GM20000 (cell line): ENCODE measurements at places on chromosomes 2 and 18.
A peak's percentile ranks its signal among the peaks of the same experiment; 100 is the strongest.

GRCh38 chr2:176490061-176490861, 221.0 kb downstream of the MTX2 start:
- no peak for DNase-seq

DNA sequence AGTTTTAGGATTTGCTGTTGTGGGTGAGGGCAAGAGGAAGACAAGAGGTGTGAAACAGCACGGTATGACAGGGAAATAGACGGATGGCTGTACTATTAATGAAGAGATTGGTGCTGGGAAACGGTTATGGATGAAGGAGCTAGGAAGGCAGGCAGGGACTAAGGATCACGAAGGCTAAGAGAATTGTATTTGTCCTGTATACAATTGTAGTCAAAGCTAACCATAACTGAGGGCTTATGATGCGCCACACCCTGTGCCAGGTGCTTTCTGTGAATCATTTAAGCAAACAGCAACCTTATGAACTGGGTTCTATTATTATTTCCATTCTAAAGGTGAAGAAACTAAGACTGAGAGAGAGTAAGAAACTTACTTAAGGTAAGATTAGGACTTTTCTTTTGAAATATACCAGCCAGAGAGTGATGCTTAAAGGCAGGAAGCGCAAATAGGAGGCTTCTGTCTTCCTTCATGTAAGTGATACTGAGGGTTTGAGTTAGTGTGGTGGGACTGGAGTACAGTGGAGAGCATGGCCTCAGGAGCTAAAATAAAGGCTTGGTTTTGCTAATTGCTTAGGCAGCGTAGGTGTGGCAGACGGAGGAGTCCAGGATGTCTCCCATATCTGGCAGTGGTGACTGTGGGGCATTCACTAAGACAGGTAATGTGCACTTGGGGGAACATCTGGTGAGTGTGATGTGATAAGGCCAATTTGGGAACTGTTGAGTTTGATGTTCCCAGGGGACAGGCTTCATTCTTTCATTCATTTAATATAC, 85.8 kb downstream of the PLEKHM3 start:
- no peak for DNase-seq

- DNase-seq, result no peak
Measured at GRCh38 chr2:163697846-163698637, 37.8 kb downstream of the FIGN start.

- DNase-seq, result no peak
Measured at GRCh38 chr2:128490881-128491691, 172.4 kb upstream of the HS6ST1 start.

GRCh38 chr18:61435064-61435652, 101.9 kb downstream of the CDH20 start:
- peak; percentile 12 for DNase-seq

DNA sequence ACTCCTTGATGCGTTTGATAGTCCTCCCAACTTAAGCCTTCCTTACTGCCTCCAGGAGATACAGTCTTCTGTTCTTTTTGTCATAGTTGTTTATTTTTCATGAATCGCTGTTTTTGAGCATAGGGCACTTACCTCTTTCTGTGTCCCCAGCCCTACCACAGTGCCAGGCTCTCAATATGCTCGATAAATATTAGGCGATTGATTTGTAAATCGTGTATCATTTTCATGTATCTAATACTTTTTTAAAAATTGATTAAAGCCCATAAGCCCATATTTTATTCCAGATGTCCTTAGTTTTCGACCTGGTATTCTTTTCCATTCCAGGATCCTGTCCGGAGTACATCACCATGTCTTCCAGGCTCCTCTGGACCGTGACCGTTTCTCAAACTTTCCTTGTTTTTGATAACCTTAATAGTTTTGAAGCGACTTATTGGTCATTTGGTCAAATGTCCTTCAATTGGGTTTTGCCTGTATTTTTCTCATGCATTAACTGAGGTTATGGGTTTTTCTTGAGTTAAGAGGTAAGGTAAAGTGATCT, 444 bp upstream of the MMADHC start:
- DNase-seq, result no peak

GRCh38 chr18:9206421-9206820, 69.8 kb downstream of the ANKRD12 start:
- no peak for DNase-seq

GRCh38 chr2:19371996-19372582, 13.7 kb upstream of the OSR1 start:
- no peak for DNase-seq

DNA sequence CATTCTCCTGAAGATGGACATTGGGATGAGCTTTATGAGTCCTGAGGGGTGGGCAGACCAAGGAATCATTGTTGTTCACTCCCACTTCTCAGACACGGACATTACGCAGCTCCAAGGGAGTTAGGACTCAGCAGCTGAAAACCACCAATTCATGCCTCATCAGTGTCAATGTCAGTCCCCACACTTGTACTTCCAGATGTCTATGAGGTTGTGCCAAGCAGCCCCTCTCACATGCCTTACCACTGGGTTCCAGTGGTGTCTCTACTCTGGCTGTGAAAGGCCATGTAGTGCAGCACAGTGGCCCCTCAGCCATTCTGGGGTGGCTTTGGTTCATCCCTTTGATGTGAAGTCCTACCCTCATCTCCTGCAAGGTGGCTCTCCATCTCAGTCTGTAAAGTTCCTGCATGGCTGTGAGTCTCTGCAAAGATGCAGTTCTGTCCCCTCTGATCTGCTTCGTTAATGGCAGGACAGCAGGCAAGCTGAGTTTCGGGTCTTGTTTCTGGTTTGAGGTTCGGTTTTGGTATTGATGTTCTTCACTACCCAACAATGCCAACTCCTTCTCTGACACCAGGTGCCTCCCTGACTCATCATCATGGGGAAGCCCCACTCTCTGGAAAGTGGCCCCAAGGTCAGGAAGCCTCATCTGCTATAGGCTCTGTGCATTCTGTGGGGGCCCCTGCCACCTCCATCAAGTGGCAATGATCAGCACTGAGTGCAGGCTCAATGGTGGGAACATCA, 14.0 kb upstream of the COL6A3 start:
- no peak for DNase-seq

DNA sequence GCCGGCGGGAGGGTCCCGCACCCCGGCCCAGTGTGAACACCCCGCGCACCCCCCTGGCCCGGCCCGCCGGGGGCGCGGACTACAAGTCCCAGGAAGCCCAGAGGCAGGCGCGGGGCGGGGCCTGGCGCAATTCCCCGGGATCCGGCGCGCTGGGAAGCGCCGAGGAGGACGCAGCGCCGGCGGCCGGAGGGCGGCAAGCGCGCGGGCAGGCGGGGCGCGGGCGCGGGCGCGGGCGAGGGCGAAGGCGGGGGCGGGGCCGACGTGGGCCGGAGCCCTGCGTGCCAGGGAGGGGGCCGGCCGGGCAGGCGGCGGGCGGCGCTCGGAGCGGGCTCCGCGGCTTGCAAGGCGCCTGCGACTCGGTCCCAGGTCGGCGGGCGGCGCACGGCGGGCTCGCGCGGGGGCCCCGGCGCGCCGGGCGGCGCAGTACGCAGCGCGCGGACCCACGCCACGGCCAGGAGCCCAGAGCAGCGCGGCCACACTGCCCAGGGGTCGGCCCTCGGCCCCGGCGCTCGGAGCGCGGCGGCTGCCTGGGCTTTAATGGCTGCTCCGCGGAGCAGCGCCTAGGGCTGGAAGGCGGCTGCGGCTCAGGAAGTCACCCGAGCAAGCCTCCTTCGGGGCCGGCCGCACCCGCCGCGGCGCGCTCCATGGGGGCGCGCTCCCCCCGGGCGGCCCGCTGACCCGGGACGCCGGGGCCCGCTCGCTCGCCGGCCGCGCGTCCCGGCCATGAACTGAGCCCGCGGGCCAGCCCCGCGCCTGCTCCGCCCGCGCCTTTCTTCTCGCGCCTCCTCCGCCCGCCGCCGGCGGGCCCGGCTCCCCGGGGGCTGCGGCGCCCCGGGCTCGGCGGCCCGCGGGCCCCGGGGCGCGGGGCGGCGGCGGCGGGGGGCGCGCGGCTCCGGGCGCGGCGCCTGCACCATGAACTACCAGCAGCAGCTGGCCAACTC, at the start of gene AGAP1:
TSS of gene AGAP1 (plus strand) at position 269 of the 941 bp plus-strand sequence.
- peak; percentile 62 for DNase-seq

DNA sequence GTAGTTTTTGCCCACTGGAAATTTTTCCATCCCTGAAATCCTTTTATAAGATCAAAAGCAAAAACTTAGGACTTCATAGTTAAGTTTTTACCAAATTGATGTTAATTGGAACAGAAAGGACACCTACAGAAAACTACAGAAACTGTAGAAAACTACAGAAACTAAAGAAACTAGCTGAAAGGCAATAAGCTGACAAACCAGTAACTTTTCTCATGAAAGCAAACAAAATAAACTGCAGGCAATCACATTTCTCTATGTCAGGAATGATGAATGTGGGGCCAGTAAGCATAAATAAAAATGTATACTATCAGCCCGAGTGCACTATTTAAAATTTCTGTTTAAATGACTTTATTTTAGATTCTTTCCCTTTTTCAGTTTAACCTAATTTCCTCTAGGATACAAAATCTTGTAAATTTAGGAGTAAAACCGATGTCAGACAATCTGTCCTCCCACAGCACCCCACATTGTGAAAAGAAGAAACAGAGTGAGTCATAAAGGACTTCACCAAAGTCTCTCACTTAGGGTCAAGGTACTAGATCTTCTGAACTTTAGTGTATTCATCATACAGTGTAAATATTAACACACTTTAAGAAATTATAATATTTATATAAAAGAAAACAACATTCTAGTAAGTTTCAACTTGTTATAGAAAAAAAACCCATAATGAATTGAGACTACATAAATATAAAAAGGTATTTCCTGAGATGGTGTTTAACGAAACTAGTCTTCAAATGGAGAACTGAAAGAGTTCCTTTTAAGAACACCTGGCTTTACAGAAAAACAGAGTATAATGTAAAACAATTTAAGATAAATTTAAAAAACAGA, 46.6 kb downstream of the USP40 start:
- DNase-seq, result peak; percentile 18

DNA sequence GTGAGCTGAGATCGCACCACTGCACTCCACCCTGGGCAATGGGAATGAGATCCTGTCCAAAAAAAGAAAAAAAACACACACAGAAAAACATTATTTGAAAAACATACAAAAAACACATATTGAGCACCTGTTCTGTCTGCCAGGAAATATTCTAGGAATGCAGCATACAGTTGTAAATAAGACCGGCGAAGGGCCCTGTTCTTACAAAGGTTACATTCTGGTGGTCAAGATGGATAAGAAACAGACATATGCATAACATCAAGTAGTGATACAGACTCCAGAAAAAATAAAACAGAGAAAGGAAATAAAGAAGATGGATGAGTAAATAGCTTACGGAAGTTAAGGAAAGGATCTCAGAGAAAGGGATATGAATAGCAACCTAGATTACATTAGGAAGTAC, 159.8 kb downstream of the GALNT3 start:
- DNase-seq, result no peak

- DNase-seq, result no peak
Measured at GRCh38 chr2:182867426-182868053, 1.1 kb upstream of the FRZB start.

GRCh38 chr2:234275515-234275914, 221.4 kb downstream of the ARL4C start:
- no peak for DNase-seq

DNA sequence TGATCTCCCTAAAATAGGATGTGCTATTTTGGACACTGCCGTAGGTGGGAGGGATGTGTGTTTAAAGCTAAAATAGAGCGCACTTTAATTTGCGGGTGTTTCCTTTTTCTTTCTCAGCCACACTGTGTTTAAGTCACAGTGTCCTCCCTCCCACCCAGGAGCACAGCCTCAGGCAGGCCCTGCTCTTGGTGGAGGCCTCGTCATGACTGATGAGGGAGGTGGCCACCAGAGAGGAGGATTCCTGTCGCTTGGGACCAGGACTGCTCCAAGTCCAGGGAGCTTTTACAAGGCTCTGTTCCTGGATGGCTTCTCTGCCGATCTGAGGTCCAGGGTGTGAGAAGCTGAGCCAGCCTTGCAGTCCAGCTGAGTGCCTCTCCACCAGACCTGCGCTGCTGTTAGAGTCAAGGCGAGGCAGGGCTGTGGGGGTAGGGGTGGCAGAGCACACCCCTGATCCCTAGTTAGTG, 33.5 kb downstream of the INPP4A start:
- no peak for DNase-seq

DNA sequence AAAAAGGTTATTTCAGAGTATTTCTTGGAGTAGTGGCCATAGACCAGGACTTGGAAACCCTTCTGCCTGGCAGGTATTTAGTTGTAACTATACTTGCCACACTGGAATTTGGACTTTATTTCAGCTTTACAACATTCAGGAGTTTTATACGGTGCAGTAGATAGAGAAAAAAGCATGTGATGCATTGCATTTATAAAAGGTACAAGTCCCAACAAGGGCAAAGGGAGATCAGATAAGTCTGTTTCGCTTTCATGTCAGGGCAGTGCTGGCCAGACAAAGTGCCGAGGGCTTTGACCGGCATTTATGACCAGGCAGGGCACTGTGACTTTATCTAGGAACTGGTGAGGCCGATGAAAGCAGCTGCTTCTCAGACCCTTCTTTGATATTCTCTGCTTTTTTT, 145.4 kb downstream of the RTN4 start:
- no peak for DNase-seq

- DNase-seq, result no peak
Measured at GRCh38 chr2:219426534-219427136, 8.0 kb upstream of the SPEG start.

DNA sequence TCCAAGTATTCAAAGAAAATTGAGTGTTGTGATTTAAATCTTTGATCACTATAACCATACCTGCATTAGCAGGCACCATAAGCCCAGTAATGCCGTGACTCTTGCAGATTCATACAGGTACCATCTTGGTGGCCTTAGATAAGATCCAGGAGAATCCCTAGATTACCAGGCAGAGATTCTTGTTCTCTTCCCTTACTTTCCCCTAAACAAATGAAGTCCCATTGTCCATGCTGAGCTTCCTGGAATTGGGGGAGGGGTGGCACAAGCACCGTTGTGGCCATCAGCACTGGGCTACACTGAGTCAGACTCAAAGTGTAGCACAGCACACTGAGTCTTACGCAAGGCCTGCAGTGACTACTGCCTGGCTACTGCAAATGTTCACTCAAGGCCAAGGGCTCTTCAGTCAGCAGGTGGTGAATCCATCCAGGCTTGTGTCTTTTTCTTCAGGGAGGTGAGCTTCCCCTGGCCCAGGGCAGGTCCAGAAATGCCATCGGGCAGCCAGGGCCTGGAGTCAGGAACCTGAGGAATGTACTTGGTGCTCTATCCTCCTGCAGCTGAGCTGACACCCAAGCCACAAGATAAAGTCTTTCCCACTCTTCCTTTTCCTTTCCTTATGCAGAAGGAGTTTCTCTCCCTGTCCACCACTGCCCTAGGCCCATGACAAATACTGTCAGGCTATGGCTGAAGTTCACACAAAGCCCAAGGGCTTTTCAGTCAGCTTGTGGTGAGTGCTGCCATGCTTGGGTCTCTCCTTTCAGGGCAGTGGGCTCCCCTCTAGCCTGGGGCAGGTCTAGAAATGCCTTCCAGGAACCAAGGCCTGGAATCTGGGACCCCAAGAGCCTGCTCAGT, 52.6 kb downstream of the CD28 start:
- no peak for DNase-seq

GRCh38 chr2:135728064-135728743, 13.5 kb upstream of the UBXN4 start:
- DNase-seq, result no peak
